Activated T-helper 2 cell treated with anti-CD3 and anti-CD28 coated beads, Interferon-gamma antibody, Interleukin-2, Interleukin-4, amounts not matched to agents 10 μg/mL and 5 μg/mL and 100 μg/mL, durations not matched to agents 14 hours and 24 hours and 36 hours (primary cell): ENCODE measurements at places on chromosomes 2 and 18. TPM values are rescaled to one million over a fixed set of nuclear protein-coding genes. Genes with fewer than 3 reads are reported as not detected.

GRCh38 chr2:172623249-172623965 lies 67.5 kb downstream of the PDK1 start:
- no peak overlapping the region for H3K27ac ChIP-seq
- DNase-seq, result no peak
- peaks cover 16% of the 10 kb centered on the region for H3K36me3 ChIP-seq

- no peak overlapping the region for H3K27ac ChIP-seq
- no peak overlapping the region for H3K4me3 ChIP-seq
- peaks cover 12% of the 10 kb centered on the region for H3K4me1 ChIP-seq
- H3K27me3 ChIP-seq, result peaks cover 45% of the 10 kb centered on the region
Measured at GRCh38 chr18:50301074-50301473, 13.6 kb upstream of the CXXC1 start.

- no peaks in the 10 kb centered on the region for H3K27me3 ChIP-seq
- H3K27ac ChIP-seq, result peak overlapping the region; percentile 84
- peak overlapping the region; percentile 28 for H3K4me3 ChIP-seq
- H3K36me3 ChIP-seq, result peaks cover 3% of the 10 kb centered on the region
- no peak for DNase-seq
Measured at GRCh38 chr2:84894758-84895520, 10.5 kb upstream of the TMSB10 start.

DNA sequence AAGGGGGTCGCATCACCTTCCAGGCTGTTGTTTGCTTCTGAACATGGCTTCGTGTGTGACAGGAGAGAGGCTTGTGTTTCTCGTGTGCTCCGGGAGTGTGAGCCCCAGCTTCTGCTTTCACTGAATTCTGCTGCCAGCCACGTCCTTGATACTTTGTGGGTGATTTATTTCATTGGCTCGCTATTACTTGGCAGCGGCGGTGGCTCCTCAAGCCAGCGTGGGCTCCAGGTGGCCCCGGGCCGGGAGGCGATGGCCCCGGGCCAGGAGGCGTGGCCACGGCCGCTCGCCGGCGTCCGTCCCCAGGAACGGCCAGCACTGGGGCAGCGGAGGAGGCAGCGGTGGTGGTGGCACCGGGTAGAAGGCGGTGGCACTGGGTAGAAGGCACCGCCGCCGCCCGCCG lies 63.1 kb downstream of the NAPG start:
- no peak overlapping the region for H3K27ac ChIP-seq
- peaks cover 15% of the 10 kb centered on the region for H3K27me3 ChIP-seq
- H3K4me3 ChIP-seq, result no peak overlapping the region
- peaks cover 13% of the 10 kb centered on the region for H3K4me1 ChIP-seq
- no peaks in the 10 kb centered on the region for H3K36me3 ChIP-seq

GRCh38 chr2:59938181-59938580 lies 615.3 kb downstream of the BCL11A start:
- no peaks in the 10 kb centered on the region for H3K36me3 ChIP-seq
- no peak overlapping the region for H3K4me3 ChIP-seq
- no peak for DNase-seq
- no peaks in the 10 kb centered on the region for H3K4me1 ChIP-seq
- H3K27ac ChIP-seq, result no peak overlapping the region
- no peaks in the 10 kb centered on the region for H3K27me3 ChIP-seq

GRCh38 chr2:42961385-42961811 lies 169.0 kb upstream of the HAAO start:
- no peak overlapping the region for H3K27ac ChIP-seq
- peaks cover 19% of the 10 kb centered on the region for H3K27me3 ChIP-seq
- H3K4me3 ChIP-seq, result no peak overlapping the region

DNA sequence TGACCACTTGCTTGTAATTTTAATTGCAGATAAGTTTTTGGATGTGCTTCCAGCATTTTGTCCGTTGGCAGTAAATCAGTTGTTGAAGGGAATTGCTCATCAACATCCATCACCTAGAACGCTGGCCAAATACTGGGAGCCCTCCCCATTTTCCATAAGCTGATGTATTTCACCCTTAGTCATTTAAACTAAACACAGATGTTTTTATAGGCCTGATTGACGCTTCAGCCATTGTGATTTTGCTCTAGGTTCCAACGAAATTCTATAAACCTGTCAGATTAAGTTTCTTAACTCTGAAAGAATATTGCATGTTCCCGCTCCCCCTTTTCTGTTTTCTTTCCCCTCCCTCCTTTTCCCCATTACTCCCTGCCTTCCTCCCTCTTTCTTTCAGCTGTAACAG lies 1.0 kb upstream of the RPRM start:
- no peak overlapping the region for H3K27ac ChIP-seq
- peaks cover 9% of the 10 kb centered on the region for H3K4me1 ChIP-seq
- no peak for DNase-seq
- H3K36me3 ChIP-seq, result no peaks in the 10 kb centered on the region

DNA sequence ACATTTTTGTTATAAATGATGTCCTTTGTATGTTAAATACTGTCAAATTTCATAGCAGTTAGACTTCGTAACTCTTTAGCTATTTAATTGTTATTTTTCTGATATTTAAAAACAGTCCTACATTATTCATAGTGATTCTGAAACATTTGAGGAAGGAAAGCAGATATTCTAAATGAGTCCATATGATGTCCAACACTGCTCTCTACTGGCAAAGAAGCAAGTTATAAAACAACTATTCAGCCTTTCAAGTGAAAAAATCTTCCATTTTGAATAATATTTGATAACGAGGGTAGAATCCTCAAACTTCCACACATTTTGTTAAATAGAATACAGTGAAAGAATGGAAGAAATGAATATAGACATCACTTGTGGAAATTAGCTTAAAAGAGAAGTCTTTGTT lies 220.8 kb downstream of the GULP1 start:
- H3K27me3 ChIP-seq, result no peaks in the 10 kb centered on the region
- no peaks in the 10 kb centered on the region for H3K36me3 ChIP-seq
- no peak overlapping the region for H3K27ac ChIP-seq
- no peak overlapping the region for H3K4me3 ChIP-seq

GRCh38 chr2:240963868-240964703 lies 34.3 kb upstream of the SNED1 start:
- no peak for DNase-seq
- no peaks in the 10 kb centered on the region for H3K36me3 ChIP-seq
- H3K27me3 ChIP-seq, result no peaks in the 10 kb centered on the region
- no peak overlapping the region for H3K4me3 ChIP-seq
- H3K4me1 ChIP-seq, result no peaks in the 10 kb centered on the region

DNA sequence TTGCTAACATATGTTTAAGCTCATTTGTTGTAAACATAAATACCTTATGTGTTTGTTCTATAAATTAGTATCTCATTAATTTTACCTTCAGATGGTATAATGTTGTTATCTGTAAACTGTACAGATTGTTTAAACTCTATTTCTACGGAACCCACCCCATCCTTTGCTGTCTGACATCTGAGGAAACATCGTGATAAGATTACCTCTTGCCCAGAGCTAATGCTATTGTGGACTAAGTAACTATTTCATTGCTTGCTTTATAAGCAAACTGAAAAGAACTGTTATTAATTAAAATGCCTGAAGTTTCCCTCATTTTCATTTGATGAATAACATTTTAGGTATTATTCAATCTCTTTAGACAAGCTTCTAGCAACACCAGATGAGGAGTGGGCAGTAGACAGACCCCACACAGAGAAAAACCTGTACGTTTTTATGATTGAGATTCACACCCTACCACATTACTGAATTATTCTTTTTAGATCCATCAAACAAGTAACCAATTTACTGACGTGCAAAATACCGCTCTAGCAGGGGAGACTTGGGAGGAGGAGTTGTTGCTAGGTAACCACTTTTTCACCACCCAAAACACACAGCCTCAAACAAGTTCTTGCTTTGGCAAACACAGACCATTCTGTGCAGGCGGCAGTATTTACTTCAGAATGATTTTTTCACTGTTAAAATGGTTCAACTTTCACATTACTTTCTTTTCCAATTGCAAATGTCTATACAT lies 1.9 kb upstream of the SYT4 start:
- H3K4me1 ChIP-seq, result no peaks in the 10 kb centered on the region
- H3K36me3 ChIP-seq, result no peaks in the 10 kb centered on the region
- no peak overlapping the region for H3K27ac ChIP-seq
- peaks cover 3% of the 10 kb centered on the region for H3K27me3 ChIP-seq
- no peak for DNase-seq

GRCh38 chr2:47208852-47209606 lies 53.9 kb upstream of the STPG4 start:
- peaks cover 23% of the 10 kb centered on the region for H3K27me3 ChIP-seq
- no peaks in the 10 kb centered on the region for H3K36me3 ChIP-seq
- DNase-seq, result no peak
- no peak overlapping the region for H3K4me3 ChIP-seq
- no peak overlapping the region for H3K27ac ChIP-seq

The CFAP65 gene
- total RNA-seq, result not detected in 2 replicates

The INHBB gene
- not detected in 2 replicates for total RNA-seq

The SYT4 gene
- not detected in 2 replicates for total RNA-seq

The METTL5 gene
- 88.2 and 95.2 TPM in 2 replicates for total RNA-seq

The CDH20 gene
- total RNA-seq, result not detected in 2 replicates

The MYL12B gene
- 243 and 245 TPM in 2 replicates for total RNA-seq
